Pulmonary artery endothelial cell (primary cell): ENCODE measurements at places on chromosomes 1 and 21. TPM values are rescaled to one million over a fixed set of nuclear protein-coding genes. Genes with fewer than 3 reads are reported as not detected.
A peak's percentile ranks its signal among the peaks of the same experiment; 100 is the strongest.

- no peak for DNase-seq
Observed at GRCh38 chr1:200780545-200781369, 42.1 kb downstream of the CAMSAP2 start.

- no peak for DNase-seq
Observed at GRCh38 chr1:72938408-72938807, 656.1 kb upstream of the NEGR1 start.

DNA sequence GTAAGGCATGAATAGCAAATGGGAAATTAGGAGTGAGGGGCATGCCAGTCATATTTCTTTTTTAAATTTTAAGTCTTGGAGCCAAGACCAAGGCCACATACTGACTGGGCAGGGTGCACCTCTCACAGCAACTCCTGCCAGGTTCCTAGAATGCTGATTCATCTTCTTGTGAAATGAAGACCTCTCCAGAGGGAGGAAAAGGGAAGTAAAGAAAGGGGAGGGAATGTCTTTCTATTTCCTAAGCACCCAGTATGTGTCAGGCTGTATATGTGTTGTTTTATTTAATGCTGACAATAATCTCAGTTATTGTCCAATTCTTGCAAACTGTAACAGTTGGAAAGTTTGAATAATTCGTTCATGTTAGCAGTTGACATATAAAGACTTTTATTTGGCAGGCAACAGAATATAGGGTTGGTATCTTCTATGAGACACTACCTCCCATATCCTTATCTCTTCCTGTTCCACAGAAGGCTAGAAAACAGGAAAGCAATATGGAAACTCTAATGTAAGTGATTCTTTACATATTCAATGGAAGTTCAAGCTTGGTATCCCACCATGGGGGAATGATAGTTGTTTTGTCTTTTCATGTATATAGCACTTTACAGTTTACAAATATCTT, 259.1 kb upstream of the USP24 start:
- no peak for DNase-seq

DNA sequence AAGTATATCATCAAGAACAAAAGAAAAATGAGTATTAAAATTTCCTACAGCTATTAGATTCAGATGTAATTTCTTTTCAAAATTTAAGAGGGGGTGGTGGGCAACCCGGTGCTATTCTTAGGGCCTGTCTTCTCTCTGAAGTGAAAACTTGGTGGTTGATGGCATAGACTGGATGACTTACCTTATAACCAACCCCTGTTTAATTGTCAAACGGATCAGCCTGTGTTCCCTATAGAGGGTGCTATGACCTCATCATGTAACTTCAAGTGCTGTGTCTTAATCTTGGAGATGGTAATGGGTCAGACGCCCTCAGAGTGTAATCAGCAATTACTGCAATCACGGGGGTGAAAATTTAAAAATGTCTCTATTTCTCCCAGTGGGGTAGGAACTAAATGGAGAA, 176.2 kb downstream of the PCP4 start:
- DNase-seq, result no peak

- DNase-seq, result no peak
Observed at GRCh38 chr1:207102659-207103058, 1.4 kb upstream of the C4BPA start.

DNA sequence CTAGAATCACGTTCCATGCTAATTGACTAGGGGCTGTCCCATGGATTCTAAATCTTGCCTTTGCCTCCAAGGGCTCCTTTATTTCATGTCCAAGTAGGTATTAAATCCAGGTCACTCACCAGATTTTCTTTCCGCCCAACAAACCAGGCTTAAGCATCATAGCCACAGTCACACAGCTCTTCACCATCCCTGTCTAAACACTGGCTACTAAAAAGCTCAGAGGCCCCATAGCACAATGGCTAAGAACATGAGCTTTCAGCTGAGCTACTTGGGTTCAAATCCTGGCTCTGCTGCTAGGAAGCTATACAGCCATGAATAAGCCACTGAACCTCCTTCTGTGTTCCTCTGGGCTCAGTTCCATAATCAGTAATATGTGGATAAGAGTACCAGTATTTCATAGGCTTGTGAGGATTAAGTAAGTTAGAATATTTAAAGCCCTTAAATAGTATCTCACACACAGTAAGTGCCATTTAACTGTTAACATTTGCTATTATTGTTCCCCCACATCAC, 277.2 kb upstream of the GJB5 start:
- DNase-seq, result no peak

DNA sequence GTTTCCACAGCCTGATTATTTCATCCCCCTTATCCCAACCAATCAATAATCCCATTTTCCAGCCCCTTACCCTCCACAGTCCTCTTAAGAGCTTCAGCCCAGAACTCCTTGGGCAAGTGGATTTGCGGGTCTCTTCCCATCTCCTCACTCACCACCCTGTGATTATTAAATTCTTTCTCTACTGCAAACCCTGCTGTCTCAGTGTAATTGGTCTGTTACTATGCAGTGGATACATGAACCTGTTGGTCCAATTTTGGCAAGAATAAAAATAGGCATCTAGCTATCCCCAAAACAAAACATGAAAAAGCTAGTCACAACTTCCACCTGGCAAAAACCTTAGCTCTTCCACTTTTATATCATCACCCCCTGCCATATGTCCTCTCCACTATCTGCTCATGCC, 36.2 kb upstream of the TNFSF4 start:
- DNase-seq, result no peak

- no peak for DNase-seq
Observed at GRCh38 chr1:53982763-53983104, 35.3 kb downstream of the LDLRAD1 start.

- peak; percentile 30 for DNase-seq
Observed at GRCh38 chr1:47436304-47436978, 1.4 kb upstream of the FOXD2 start.

GRCh38 chr1:100249155-100249536, 488 bp downstream of the DBT start:
- no peak for DNase-seq

DNA sequence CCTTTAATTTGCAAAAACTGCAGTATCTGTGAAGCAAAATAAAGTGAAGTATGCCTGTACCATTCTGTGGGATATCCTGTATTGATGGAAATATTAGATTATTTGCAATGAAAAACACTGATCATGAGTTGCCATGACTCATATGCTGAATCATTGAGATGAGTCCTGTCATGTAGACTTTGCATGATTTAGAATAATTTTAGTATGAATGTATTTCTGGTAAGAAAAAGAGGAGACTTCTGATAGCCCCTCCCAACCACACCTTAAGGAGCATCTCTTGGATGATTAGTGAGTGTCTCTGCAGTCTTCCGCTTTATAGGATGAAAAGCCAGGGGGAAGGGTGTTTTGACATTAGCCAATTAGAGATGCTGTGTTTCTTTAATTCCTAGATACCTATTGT, 55.2 kb upstream of the PTGS2 start:
- DNase-seq, result no peak

DNA sequence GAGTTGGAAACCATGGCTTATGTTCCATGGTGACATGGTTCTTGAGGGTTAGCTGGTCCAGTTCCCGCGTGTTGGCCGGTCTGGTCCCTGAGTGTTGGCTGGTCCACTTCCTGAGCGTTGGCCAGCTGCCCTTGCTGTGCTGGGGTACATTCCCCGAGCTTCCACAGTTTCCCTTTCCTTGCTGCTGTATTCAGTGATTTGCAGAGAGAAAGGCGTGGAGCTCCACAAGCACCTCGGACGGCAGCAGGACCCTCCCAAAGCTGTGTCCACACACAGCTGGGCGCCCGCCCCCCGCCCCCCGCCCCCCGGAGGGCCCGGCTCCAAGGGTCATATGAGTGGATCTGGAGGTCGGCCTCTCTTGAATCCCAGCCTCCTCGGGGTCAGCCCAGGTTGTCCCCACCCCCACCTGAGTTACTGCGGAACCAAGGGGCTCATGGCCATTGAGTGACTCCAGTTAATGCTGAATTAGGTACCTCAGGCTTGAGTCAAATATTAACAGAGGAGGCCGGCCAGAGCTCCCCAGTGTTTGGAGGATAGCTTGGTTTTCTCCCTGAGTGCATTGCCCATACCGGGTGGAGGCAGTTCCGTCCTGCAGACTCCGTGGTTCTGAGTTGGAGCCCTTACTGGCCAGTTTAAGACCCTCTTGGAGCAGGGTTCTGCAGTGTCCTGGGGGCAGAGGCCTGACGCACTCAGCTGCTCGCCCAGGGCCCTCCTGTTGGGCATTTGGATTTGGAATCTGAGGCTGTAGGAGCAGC, 18.4 kb downstream of the COL18A1 start:
- DNase-seq, result no peak

DNA sequence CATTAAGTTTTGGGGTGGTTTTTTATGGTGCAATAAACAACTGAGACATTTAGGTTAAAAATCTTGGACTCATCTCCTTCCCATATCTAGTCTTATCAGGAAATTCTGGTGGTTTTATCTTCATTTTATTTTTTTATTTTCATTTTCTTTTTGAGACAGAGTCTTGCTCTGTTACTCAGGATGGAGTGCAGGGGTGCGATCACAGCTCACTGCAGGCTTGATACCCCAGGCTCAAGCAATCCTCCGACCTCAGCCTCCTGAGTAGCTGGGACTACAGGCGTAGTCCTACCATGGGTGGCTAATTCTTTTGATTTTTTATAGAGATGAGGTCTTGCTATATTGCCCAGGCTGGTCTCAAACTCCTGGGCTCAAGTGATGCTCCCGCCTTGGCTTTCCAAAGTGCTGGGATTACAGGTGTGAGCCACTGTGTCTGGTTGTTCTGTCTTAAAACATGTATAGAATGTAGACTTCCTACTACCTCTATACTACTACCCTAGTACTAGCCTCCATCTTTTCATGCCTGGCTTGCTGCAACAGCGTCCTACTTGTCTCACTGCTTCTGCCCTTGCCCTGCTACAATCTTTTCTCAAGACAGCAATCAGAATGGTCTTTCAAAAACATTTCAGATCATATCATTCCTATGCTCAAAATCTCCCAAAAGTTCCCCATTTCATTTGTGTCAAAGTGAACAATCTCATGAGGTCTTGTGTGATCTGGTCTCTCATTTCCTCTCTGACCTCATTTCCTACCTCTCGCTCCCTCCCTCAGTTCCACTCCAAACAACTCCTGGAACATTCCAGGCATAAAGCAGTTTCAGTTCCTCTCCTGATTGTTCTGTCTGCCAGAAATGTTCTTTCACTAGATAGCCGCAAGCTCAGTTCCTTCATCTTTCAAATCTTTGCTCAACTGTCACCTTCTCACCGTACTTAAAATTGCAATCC, 5.9 kb upstream of the FCGR2A start:
- no peak for DNase-seq

GRCh38 chr1:8329439-8329838, 11.5 kb downstream of the SLC45A1 start:
- no peak for DNase-seq

DNA sequence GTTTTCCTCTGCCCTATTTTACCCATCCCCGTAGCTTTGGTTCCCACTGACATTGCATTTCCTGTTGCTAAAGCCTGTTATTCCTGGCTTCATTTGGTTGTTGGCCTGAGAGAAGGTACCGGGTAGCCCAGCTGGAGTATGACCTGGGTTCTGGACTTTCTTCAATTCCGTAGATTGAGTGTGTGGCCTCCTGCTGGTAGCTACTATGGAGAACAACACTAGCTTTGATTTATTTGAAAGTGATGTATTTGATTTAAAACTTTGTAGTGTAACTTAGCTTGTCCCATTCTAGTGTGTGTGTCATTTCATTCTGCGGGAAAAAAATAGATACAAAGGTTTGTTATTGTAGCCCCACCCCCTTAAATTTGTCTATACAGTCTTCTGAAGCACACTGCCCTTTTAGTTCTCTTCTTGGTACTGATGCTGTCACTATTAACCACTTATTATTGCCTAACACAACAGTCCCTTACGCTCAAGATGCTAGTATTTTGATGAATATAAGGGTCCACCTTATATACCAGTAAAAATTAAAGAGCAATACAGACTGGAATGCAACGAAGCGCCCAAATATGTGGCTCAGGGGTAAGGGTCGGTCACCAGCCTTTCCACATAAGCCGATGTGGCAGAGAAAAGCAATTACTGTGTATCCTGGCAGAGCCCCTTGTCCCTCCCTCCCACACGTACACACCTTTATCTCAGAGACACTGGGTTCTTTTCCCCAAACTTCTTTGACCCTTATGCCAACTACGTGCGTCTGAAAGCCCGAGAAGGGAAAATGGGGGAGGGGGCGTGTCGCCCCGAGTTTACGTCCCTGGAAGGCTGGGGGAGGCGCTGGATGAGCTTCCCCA, 643 bp upstream of the MOV10 start:
- peak; percentile 19 for DNase-seq

GRCh38 chr1:25556791-25557476, 13.5 kb downstream of the LDLRAP1 start:
- no peak for DNase-seq

DNA sequence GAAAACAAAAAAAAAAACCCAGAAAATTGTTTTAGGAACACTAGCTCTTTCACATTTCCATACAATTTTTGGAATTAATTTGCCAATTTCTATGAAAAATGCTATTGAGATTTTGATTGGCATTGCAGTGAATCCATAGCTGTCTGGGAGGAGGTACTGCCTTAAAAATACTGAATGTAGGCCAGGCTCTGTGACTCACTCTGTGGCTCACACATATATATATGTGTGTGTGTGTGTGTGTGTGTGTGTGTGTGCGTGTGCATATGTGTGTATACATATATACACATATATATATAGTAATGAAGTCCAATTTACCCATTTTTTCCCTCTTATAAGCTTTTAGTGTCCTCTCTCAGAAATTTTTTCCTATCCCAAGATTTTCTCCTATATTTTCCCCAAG, 214.2 kb upstream of the DMRTA2 start:
- no peak for DNase-seq

GRCh38 chr1:60066001-60066400, 7.6 kb downstream of the C1orf87 start:
- no peak for DNase-seq

DNA sequence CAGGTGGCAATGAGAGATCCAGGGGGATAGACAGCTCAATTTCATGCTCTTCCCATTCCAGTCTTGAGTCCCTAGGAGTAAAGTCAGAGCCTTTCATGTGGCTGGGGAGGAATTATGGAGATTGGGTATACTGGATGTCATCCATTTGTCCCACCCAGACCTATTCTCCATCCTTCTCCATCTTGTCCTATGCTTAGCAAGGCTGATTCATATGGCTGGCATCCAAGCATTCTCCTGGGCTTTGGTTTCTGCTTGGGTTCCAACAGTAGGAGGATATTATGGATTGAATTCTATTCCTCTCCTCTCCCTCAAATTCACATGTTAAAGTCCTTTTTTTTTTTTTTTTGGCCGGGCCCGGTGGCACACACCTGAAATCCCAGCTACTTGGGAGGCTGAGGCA, 3.8 kb upstream of the CDC20 start:
- no peak for DNase-seq

- peak; percentile 4 for DNase-seq
Observed at GRCh38 chr1:103525114-103525606, 339 bp upstream of the RNPC3 start.

- no peak for DNase-seq
Observed at GRCh38 chr1:12654657-12655056, 10.8 kb downstream of the AADACL4 start.

SEC16B gene
- 0.53 and 0.85 TPM in 2 replicates for total RNA-seq

OR2L5 gene
- total RNA-seq, result not detected in 2 replicates

CRNN gene
- not detected in 2 replicates for total RNA-seq

SYT14 gene
- total RNA-seq, result 0.14 and 0.20 TPM in 2 replicates

KLHL17 gene
- total RNA-seq, result 6.9 and 7.8 TPM in 2 replicates

ACTN2 gene
- 1.1 and 1.5 TPM in 2 replicates for total RNA-seq

OR10Z1 gene
- not detected in 2 replicates for total RNA-seq

DPYD gene
- 50.6 and 54.7 TPM in 2 replicates for total RNA-seq

JAM2 gene
- 2.2 TPM in 2 replicates for total RNA-seq
